ENCODE measurements at places on chromosomes 1 and 21.

GRCh38 chr1:111489604-111490003 is 13.8 kb downstream of the ADORA3 start:
- no peak for DNase-seq

DNA sequence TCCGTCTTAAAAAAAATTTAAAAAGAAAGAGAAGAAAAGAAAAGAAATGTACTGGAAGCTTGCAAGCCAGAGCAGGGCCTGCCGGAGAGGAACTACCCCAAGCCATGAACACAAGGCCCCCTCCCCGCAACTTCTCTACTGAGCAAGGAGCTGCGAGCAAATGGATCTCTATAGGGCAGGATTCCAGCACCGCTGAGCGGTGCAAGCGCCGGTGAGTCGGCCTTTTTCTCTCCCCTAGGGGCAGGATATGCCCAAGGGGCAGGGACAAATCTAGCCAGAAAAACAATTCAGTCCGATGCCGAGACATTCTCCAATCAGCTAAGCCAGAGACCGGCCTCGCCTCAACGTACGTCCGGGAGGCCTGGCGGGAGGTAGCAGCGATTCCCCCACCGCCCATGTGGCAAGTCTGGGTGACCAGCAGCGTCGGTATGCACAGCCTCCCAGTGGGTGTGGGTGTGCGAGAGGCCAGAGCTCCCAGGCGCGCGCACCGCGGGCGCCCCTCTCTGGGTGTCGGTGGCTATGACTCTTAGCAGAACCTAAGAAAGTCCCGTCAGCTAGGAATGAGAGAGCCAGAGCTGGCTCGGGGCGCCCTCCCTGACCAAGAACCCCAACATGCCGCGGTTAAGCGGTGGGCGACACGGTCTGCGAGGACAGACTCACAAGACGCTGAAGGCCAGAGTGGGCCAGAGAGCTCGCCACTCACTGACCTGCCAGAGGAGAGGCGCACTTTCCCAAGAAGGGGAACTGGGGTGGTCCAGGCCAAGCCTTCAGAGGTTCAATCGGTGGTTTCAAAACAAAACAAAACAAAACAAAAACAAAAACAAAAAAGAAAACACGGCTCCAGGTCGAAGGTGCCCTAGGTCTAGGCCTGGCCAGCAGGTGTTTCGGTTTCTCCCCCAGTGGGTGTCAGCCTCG is 1.9 kb downstream of the CSMD2 start:
- DNase-seq, result no peak

- no peak for DNase-seq
Measured at GRCh38 chr1:11535761-11536572, 57.0 kb downstream of the DISP3 start.

GRCh38 chr1:26970810-26971209 is 10.5 kb upstream of the KDF1 start:
- no peak for DNase-seq

- DNase-seq, result no peak
Measured at GRCh38 chr21:23963454-23963853, 1643.8 kb downstream of the MRPL39 start.

DNA sequence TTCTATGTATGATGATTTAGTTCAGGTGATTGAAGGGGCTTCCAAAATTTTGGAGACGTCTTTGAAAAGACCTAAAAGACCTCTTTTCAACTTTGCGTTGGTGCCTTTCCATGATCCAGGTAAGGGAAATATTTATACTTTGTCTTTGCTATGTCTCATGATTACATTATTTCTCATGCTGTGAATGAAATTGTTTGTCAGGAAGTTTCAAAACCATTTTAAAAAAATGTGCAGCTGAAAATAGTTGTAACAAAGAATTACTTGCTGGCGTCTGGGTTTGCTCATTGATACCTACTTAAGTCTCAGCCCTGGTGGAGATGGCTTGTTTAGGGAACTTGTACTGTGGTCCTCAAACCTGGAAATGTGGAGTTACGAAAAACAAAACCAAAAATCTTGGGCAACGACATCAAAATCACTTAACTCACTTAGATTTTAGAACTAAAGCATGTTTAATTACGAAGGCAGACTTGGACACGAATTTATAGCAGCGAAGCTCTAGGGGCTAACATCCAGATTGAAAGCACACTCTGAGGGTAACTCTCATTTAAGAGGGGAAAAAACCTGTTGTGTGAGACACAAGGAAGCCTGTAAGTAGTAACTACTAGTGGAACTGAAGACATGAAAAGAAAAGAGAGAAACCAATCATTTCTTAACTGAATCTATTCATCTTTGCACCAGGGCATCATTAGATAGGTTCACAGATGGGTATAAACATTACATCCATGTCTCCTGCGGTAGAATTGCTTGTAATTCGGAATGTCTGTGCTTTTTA is 924 bp downstream of the HMCN1 start:
- DNase-seq, result no peak

DNA sequence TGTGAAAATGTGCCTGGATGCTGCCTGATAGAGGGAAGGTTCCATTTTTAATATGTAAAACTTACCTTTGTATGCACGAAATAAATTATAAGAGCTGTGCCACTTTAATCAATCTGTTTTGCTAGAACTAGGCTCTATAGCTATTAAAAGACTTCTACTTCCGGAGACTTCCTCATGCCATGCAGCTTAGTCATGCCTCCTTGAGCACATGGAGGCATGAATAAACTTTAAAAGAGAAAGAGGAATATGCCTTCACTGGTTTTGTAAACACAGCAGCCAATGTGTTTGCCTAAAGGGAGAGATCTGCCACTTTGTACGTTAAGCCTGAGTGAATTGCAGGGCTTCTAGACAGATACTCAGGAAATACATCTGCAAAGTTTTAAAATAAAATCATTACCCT is 604.6 kb downstream of the LRRIQ3 start:
- no peak for DNase-seq

DNA sequence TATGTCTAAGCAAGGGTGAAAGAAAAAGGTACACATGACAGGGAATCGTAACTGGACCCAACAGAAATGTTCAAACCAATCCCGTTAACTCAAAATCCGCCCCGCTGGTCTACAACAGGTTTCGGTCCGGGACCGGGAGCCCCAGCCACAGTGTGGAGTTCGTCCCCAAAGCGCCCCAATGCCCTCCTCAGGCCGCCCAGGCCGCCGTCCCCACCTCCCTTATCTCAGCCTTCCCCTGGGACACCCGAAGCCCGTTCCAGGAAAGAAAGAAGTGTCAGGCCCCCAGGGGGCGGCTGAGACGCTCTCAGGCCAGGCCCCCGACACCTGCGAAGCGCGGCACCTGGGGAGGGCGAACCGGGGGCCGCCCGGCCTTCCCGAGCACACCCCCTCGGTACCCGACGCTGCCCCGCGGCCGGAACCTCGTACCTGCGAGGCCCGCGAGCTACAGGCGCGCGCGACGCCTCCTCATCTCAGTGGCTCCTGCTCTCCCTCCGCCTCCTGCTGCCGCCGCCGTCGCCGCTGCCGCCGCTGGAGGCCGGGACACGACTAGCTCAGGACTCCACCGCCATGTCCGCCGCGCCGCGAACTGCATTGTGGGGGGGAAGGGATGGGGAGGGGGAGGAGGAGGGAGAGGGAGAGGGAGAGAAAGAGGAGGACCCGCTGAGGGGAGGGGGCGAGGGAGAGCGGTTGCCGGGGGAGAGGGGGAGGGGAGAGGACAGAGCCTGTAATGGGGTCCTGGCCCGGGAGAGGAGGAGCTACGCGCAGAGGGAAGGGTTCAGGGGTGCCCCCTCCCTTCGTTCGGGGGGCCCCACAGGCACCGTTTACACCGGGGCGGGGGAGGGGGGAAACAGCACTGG is at the start of gene TUT4:
TSS of gene TUT4 (minus strand) at position 588 of the 857 bp plus-strand sequence. CDS start 26,812 bp downstream, outside the sequence.
- DNase-seq, result peak; percentile 55

- DNase-seq, result no peak
Measured at GRCh38 chr1:79568411-79568810, 561.9 kb upstream of the ADGRL4 start.

GRCh38 chr1:220378571-220379302 is 106.5 kb upstream of the RAB3GAP2 start:
- DNase-seq, result no peak
